ENCODE measurements at places on chromosomes 3 and 15.

GRCh38 chr15:32042269-32042972 is 12.1 kb downstream of the CHRNA7 start:
- DNase-seq = no peak

GRCh38 chr3:156413293-156413892 is 141.5 kb downstream of the SSR3 start:
- no peak for DNase-seq

- no peak for DNase-seq
Measured at GRCh38 chr15:51355096-51355495, 13.6 kb downstream of the GLDN start.

DNA sequence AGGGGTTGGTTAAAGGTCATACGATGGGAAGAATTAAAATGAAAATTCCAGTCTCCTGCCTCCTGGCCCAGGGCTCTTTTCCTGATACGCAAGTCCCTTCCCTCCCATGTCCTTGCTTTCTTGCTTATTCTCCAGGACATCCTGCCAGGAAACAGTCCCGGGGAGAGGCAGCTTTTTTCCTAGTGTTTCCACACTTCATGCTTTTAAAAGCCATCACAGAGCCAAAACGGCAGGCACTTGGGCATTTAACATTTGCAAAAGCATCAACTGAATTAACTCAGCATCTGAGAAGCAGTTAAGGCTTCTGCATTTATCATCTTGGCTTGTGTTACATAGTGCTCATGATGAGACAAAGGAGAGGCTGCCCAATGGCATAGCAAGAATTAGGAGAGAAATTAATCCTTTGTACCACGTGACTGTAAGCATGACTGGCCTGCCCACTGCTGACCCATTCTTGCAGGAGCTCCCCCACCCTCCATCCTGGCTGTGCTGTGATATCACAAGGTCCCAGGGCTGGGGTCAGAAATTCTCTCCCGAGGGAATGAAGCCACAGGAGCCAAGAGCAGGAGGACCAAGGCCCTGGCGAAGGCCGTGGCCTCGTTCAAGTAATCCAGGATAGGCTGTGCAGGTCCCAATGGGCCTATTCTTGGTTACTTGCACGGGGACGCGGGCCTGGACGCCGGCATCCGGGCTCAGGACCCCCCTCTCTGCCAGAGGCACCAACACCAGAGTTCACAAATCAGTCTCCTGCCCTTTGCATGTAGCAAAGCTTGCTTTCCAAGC is 21.6 kb upstream of the VILL start:
- DNase-seq = no peak

- DNase-seq = no peak
Measured at GRCh38 chr15:74754593-74755215, 6.1 kb downstream of the CYP1A2 start.

DNA sequence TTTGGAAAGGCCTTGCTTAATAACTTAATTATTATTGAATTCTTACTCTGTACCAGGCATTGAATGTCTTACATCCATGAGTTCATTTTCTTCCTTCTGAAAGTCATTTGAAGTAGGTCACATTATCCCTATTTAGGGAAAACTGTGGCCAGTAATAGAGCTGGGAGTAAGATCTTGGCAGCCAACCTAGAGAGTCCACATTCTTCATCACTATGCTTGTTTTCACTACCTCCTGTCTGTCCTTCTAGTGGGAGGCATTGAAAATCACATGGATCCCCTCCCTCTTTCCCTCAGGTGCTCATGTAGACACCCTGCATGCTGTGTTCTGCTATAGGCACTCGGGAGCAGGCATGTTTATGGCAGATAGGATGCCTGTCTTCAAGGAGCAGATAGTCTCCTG is 154.9 kb downstream of the EBLN2 start:
- DNase-seq = no peak

- no peak for DNase-seq
Measured at GRCh38 chr3:182789371-182789770, 3.9 kb upstream of the ATP11B start.

- no peak for DNase-seq
Measured at GRCh38 chr3:36302626-36303025, 77.7 kb upstream of the STAC start.

DNA sequence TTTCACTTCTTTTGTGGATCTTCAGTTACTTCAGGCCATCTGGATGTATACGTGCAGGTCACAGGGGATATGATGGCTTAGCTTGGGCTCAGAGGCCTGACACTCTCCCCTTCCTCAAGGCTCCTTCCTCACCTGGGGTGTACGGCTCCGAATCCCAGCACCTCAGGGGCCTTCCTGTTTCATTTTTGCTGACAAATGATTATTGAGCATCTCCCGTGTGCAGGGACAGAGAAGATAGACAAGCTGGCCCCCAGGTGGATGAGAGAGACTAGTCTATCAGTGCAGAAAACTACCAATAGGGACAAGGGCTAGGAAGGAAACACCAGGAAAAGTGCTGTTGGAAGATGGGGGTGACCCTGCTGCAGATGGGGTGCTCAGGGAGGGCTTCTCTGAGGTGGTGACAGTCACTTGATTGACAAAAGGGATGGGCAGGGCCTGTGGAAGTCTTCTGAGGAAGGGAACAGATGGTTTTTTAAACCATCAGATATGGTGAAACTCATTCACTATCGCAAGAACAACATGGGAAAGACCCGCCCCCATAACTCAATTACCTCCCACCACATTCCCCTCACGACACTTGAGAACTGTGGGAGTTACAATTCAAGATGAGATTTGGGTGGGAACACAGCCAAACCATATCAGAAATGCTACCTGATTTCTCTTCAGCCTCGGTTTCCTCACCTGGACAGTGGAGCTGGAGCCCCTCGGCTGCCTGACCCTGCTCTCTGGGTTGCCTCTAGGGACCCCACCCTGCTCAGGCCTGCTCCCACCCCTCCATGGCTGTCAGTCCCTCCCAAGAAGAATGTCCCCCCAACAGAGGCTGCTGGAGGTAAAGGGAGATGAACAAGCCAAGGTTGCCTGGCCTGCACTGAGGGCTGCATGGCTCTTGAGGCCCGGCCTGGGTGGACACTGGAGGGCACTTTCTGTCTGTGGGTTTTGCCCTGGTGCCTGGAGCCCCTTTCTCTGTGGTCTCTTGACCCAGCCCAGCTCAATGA is 37.2 kb upstream of the ACAD9 start:
- DNase-seq = no peak

GRCh38 chr3:5198986-5199731 is 11.7 kb downstream of the EDEM1 start:
- no peak for DNase-seq

- DNase-seq = no peak
Measured at GRCh38 chr3:97306226-97306625, 458.3 kb upstream of the ARL6 start.

GRCh38 chr15:70400766-70401541 is 303.2 kb upstream of the TLE3 start:
- DNase-seq = no peak

Measured in T-cell (primary cell).